ENCODE measurements at places on chromosomes 7 and 10.

GRCh38 chr7:47100148-47100816 lies 481.6 kb downstream of the TNS3 start:
- no peak for DNase-seq

- DNase-seq: no peak
Measured at GRCh38 chr7:87853237-87853864, 22.8 kb downstream of the SLC25A40 start.

- DNase-seq: no peak
Measured at GRCh38 chr7:70645876-70646351, 486.0 kb upstream of the GALNT17 start.

DNA sequence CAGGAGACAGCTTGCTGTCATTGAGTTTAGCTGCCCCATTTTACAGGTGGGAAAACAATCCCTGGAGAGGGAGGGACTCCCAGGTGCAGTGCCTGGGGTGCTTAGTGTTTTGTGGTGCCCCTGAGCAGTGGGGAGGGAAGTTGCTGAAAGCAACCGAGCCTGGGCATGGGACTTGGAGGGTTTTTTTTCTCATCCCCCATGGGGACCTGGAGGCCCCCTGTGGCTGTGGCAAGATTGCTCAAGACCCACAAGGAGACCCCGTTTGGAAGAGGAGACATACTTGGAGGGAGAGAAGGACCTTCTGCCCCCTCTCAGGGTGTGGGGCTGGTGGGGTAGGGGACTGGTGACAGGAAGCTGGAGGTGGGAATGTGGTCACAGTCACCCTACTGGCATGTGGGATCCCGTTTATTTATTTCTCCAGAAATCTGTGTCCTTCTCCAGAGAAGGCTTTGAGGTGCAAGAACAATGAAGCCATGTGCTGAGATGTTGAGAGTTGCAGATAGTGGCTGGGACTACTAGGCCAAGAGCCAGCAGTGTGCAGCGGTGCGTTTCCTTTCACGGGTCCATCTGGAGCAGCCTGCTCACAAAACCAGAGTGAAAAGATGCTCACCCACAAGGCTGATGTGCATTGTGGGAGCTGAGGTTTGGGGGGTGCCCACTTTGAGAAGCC lies 21.5 kb downstream of the ZMIZ1 start:
- DNase-seq: no peak

GRCh38 chr7:46741181-46741580 lies 820.1 kb upstream of the IGFBP3 start:
- no peak for DNase-seq

DNA sequence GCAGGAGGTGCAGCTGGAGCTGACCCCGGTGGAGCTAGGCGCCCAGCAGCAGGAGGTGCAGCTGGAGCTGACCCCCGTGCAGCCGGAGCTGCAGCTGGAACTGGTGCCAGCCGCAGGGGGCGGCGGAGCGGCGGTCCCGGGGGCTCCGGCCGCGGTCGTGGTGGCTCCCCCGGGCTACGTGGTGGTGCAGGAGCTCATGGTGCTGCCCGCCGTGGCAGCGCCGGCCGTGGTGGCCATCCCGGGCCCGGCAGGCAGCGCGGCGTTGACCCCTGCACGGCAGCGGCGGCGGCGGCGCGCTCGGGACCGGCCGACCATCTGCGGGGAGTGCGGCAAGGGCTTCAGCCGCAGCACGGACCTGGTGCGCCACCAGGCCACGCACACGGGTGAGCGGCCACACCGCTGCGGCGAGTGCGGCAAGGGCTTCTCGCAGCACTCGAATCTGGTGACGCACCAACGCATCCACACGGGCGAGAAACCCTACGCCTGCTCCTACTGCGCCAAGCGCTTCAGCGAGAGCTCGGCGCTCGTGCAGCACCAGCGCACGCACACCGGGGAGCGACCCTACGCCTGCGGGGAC lies 6.8 kb downstream of the ZNF853 start:
- no peak for DNase-seq

- no peak for DNase-seq
Measured at GRCh38 chr10:62053860-62054259, 152.4 kb downstream of the ARID5B start.

DNA sequence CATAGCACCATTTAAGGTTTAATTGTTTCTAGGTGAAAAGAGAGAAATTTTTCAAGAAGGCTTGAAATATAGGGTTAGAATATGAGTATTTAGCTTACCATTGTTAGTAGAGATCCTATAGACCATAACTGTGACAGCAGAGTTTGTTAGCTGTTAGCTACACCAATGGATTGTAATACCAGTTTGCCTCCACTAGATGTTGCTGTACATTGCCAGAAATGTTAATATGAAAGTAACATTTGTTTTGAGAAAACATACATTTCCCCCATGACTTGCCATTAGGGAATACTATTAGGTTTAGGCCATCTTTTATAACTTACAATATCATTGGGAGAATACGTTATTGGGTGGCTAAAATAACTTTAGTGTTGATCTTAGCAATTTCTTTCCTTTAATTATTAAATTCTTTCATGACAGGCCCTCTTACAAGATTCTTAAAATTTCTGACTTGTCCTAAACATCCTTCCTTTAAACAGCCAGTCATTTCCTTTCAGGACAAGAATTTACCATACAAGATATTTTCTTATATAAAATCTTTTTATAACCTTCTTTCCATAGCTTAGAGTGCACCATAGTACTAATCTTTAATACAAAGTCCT lies 39.5 kb downstream of the ZNF117 start:
- no peak for DNase-seq

- no peak for DNase-seq
Measured at GRCh38 chr7:140637400-140637799, 3.2 kb downstream of the DENND2A start.

- no peak for DNase-seq
Measured at GRCh38 chr10:23408330-23408976, 30.4 kb upstream of the OTUD1 start.

DNA sequence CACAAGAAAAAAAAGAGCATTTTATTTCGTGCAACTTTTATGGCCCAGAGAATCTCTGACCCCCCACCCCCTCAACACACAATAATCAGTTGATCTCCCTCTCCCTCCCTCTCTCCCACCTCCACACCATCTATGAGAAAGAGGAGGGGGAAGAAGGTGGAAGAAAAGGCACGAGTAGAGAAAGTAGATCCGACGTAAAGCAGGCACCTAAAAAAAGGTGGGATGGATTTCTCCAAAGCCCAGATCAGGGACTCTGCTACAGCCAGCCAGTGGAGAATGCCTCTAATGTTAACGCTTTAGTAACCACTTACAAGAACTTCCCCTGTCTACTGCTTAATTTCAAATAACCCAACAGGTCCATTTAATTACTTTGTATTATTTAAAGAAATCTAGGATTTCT lies 24.4 kb downstream of the KMT2C start:
- DNase-seq: no peak

- no peak for DNase-seq
Measured at GRCh38 chr7:68671671-68672070, 926.6 kb upstream of the AUTS2 start.

- no peak for DNase-seq
Measured at GRCh38 chr7:39379416-39379815, 186.8 kb upstream of the YAE1 start.

- DNase-seq: no peak
Measured at GRCh38 chr7:154450451-154450850, 398.3 kb downstream of the DPP6 start.

GRCh38 chr10:132058793-132059759 lies 6.7 kb upstream of the JAKMIP3 start:
- DNase-seq: no peak

DNA sequence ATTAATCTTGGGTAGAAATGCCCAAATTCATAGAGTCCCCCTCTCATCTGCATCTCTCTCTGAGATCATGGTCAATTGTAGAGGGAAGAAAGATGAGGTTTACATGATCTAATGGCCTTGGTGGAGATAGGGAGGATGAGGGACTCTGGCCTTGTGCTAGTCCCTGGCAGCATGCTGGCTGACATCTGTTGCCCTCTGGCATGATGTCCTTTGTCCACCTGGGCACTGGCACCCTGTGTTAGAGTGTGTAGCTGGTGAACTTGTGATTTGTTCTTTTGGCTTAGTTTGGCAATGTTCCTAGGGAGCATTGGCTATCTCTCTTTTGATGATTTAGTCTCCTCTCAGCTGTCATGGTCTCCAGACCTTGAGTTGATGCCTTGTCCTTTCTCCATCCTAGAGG lies 103.2 kb downstream of the DYNC1I1 start:
- DNase-seq: no peak

DNA sequence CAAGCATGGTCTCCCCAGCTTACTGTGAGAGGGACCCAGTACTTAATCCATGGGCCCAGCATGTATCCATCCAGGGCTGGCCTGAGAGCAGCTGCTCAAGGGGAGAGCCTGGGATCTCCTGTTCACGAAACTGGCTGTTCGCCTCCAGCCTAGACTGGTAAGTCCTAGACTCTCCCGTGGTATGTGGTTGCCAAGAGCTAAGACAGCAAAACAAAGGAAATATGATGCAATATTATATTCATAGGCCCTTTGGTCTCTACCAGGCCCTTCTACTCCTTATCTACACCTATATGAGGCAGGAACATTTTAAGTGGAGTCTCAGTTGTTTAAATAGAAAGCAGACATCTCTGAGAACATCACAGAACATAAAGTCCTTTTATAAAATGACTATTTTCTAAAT lies 28.9 kb upstream of the STK17A start:
- no peak for DNase-seq

DNA sequence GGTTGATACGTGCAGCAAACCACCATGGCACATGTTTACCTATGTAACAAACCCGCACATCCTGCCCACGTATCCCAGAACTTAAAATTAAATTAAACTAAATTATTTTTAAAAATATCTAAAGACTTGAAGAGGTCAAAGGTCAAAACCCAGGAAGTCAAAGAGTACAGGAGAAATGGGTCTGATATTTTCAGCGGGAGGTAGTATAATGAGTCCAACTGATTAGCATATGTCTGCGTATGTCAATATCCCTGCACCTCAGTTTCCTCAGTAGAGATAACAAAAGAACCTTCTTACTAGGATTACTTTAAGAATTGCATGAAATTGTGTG lies 133.0 kb downstream of the TMEM26 start:
- DNase-seq: no peak

GRCh38 chr7:98254951-98255610 lies 3.0 kb upstream of the TECPR1 start:
- DNase-seq: no peak

- no peak for DNase-seq
Measured at GRCh38 chr10:27399871-27400270, 104.2 kb upstream of the RAB18 start.

- DNase-seq: no peak
Measured at GRCh38 chr7:8305104-8305503, 43.1 kb upstream of the ICA1 start.

DNA sequence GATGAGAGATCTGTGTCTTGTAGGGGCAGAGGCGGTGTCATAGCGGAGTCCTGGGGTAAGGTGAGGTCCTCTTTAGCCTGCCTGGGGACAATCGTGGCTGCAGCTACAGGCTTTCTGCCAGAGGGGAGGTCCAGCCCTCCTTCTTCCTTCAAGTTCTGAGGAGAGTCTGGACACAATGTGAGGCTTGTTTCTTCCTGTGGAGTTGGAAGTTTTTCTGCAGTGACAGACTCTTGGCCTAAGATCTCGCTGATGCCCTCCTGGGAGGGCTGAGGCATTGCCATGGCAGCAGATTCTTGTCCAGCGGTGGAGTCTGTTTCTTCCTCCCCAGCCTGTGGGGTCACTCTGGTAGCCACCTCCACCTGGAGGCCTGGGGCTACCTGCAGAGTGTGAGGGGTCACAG lies 4.4 kb downstream of the NACAD start:
- DNase-seq: no peak

DNA sequence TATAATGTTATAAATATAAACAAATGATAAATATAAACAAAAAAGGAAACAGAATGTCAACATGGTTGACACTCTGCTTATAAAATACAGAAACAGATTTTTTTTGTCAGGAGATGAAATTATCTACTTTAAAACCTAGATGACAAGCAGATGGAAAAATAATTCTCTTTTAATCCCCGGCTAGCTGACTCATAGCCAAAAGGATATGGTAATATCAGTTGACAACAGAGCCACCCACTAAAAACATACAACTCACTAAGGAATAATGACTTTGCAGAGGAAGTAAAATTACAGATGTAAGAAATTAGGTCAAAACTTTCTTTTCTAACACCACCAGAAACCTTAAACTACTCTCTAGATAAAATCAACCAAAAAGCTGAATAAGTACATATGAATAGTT lies 131.1 kb upstream of the ABCB5 start:
- no peak for DNase-seq

DNA sequence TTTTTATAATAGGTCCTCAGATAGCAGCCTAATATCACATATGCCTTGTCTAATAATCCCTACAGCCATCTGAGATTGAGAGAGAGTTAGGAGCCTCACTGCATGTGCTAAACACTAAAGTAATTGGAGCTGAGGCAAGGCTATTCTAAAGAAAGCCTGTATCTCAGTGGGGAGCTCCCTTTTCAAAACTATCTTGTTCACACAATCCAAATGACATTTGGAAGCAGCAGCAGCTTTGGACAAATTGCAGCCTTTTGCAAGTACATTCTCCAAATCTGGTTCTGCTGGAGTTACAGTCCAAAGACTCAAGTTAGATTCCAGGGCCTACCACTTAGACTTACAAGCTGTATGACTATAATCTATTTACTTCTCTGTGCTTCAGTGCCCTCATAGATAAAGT lies 104.5 kb downstream of the MACC1 start:
- DNase-seq: no peak

GRCh38 chr10:94320285-94320914 lies 42.3 kb downstream of the NOC3L start:
- peak; percentile 55 for DNase-seq

- DNase-seq: no peak
Measured at GRCh38 chr7:69256634-69257081, 341.6 kb upstream of the AUTS2 start.

- DNase-seq: no peak
Measured at GRCh38 chr7:97064972-97065587, 40.4 kb upstream of the DLX5 start.

DNA sequence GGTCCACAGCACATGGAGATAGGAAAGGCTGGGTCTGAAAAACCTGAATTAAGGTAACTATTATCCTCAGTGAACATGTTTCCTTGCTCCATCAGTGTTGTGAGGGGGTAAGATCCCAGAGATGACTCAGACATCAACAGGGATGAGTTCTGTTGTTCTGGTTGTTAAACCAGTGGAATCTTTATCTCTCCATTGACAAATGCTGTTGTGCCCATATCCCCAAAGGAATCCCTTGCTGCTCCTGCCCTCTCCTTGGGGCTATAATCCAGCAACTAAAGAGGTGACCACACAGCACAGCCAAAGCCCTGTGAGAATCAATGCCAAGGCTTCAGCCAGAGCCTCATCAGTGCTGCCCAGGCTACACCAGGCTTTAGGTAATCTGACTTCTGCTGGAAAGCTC lies 113.4 kb downstream of the JAZF1 start:
- no peak for DNase-seq

- no peak for DNase-seq
Measured at GRCh38 chr10:30510184-30510931, 76.4 kb downstream of the MAP3K8 start.

DNA sequence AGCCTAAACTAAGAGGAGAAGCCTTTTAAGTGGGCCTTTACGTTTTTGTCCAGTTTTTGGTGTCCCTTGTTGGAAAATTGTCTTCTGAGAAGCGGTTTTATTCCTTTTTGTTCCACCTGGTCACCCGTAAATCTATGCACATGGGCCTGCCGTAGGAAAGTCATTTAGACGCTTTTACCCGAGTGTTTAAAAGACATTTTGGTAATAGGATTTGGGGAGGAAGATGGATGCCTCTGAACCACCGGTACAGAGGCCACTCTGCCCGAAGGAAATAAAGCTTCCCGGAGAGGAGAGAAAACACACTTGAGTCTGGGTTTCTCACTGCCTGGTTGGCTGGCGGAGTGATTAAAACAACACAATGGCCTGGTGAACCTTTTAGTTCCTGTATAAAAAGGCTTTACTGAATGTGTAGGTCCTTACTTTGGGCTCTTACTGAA lies 760 bp downstream of the THNSL1 start:
- no peak for DNase-seq

All from progenitor cell of endocrine pancreas (in vitro differentiated cells).